Stimulated activated CD4-positive, alpha-beta T cell treated with anti-CD3 and anti-CD28 coated beads, Interleukin-1b, Interleukin-23, amount 100 ng/mL, for 48 hours (primary cell): ENCODE measurements at places on chromosomes 2 and 18.

GRCh38 chr18:79402977-79403722 is 7.4 kb downstream of the NFATC1 start:
- no peak for DNase-seq

GRCh38 chr2:196853301-196854087 is 44.3 kb upstream of the C2orf66 start:
- no peak for DNase-seq

GRCh38 chr2:42089340-42089925 is 41.6 kb downstream of the PKDCC start:
- DNase-seq = peak; percentile 64

- no peak for DNase-seq
These were observed 53.9 kb upstream of the RAB6D start for GRCh38 chr2:131417886-131418285.

DNA sequence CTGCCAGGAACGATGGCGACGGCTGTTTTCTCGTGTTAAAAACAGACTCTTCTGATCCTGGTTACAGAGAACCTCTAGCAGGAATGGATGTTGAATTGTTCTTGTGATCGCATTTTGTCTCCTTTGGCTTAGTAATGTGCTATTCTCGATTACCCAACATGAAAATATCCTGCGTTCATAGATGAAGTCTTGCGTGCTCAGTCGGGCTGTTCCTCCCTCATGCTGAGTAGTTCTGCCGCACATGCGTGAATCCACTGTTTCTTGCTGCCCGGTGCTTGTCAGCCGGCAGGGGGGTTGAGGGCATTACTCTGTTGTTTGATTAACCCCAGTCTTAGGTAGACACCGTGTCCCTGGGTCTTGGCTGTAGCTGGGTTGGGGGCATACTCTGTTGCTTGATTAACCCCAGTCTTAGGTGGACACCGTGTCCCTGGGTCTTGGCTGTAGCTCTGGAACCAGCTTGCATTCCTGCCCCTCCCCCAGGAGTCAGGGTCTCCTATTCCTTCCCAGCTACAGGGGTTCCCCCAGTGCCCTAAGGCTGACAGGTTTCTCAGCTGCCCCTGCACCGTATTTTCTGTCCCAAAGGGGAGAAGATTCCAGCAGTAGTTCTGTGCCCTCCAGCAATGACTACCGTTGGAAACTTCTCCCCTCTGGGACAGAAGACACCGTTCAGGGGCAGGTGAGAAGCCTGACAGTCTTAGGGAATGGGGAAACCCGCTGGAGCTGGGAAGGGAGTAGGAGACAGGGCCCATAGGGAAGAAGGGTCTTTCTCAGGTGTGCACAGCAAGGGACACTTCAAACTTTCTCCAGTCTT is 22.1 kb upstream of the ASB1 start:
- no peak for DNase-seq

GRCh38 chr2:127829845-127830246 is 18.9 kb upstream of the WDR33 start:
- DNase-seq = peak; percentile 78

DNA sequence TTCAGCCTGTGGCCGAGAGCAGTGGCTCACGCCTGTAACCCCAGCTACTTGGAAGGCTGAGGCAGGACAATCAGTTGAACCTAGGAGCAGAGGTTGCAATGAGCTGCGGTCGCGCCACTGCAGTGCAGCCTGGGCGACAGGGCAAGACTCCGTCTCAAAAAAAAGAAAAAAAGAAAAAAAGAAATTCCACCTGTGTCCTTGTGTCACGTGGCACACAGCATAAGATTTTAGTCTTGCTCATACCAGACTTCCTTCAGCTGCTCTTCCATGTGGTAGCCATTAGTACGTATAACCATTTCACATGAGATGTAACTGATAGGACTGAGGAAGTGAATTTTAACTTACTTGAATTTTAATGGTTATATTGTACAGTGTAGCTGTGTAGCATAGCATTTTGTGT is 4.0 kb downstream of the NOP58 start:
- DNase-seq = no peak

DNA sequence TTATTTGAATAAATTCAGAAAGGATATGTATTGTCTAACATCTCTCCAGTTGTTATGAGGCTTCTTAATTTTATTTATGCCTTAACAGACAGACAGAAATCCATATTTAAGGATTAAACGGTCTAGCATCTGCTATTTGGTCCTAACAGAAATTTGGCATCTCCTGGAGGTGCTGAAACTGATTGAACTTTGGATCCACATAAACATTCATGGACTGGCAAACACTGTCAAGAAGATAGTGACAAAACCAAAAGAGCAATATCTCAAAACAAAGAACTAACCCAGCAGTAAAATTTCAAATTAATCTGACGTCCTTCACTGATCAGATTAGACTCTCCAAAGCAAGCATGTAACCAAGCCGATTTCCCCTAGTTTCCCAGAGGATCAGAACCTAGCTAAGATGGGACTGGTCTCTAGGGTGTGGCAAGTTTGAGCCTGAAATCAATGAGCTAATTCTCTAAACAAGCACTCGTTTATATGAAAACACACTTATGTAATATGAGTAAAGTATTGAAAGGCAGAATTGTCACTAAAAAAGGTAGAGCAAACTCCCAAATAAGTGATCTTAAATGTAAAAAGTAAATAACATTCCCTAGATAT is 139.5 kb downstream of the NOL4 start:
- DNase-seq = no peak

DNA sequence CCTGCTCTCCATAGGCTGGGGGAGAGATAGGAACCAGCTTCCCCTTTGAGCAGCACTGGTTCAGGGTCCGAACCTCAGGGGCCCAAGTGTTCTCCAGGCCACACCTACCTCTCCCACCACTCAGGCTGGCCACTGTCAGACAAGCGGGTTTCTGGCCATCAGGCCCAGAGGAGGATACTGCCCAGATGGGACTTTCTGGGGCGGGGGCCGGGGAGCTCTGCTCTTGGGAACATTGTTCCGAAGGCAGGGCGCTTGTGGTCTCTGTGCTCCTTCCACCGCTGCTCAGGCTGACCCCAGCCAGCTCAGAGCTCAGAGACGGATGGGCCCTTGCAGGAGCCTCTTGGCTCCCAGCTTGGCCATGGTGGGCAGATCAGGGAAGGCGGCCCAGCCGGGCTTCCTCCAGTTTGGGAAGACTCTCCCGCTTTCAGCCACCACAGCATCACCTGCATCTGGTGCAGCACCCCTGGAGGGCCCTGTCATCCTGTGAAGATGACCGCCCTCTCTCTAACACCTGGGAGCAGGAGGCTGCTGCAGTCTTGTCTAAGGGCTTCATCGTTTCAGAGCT is 5.2 kb upstream of the TRAF3IP1 start:
- DNase-seq = no peak

DNA sequence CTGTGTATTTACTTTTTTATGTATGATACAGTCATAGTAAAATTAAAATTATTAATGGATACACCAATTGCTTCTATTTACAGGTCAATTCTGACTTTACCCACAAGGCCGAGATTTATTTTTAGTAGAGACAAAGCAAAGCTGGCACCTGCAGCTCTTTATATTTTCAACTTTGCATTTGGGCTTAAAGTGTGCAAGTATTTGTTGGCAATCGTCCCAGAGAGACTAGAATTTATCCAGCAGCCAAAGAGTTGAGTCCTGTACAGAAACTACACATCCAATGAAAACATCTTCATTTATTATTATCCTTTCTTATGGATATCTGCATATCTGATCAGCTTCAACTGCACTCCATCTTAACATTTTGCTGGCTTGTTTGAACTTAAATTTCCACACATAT is 485.6 kb downstream of the SOX11 start:
- no peak for DNase-seq

- DNase-seq = no peak
These were observed 83.0 kb upstream of the ATG16L1 start for GRCh38 chr2:233168445-233168844.

DNA sequence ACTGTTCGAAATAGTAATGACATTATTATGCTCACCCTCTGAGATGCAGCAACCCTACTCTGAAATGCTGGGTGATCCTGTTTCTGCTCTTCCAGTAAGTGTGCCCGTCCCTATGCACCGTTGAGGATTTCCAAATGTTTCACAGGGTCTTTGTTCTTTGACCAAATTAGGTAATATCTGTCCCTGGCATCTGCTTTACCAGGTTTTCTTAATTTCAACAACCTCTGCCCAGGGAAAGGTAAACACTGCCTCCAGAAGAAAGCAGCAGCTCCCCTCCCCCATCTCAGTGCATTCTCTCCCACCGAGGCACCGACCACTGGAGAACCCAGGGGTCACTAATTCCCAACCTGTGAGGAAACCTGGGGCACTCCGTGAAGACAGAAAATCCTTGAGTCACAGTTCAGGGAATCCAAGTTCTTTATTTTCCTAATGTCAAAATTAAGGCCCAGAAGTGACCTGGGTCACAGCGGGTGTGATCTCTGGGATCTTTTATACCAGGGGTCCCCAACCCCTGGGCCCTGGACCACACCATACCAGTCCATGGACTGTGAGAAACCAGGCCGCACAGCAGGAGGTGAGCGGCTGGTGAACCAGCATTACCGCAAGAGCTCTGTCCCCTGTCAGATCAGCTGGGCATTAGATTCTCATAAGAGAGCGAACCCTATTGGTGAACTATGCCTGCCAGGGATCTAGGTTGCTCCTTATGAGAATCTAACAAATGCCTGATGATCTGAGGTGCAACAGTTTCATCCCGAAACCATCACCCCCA is 1.2 kb upstream of the GRB14 start:
- DNase-seq = no peak

DNA sequence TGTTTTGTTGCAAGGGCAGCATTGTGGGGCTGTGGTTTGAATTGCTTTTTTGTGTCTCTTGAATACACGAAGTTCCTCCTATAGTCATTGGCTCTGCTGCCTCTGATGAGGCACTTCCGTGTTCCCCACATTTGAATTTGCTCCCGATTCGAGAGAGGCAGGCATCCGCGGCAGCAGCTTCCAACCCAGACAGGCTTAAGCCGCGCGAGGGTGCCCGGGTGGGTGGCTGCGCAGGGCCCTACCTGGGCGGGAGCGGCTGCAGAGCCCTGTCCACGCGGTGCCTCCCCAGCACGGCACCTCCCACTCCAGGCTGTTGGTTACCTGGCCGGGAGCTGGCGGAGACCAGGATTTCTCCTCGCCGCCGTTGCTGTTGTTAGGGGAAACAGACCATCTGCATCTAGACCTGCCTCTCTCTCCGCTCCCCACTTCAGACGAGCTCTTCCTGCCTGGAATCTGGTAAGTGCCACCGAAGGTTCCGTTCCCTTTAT is 151.3 kb downstream of the NEDD4L start:
- DNase-seq = peak; percentile 8

DNA sequence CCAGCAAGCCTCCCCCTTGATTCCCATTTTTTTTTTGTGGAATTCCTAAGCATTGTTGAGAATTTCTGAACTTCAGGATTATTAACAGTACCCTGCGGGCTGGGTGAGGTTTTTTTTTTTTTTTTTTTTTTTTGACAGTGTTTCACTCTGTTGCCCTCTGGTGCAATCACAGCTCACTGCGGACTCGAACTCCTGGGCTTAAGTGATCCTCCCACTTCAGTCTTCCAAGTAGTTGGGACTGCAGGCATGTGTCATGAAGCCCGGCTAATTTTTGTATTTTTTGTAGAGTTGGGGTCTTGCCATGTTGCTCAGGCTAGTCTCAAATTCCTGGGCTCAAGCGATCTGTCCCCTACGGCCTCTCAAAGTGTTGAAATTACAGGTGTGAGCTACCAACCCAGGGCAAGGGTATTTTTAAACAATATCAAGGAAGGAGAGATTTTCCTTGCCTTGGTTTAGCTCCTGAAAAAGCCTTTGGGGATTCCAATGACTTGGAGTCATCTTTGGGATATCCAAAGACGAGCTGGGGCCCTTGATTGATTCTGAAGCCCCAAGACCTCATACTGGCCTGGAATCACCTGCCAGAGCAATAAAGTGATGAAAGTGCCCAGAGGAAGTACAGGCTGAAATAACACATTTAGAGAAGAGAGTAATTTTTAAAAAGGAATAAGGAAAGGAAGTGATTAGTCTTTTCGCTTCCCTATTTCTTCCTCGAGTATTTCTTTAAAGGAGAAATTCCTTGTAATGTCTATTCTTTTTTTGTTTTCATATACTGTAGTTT is 240.2 kb downstream of the TGIF1 start:
- no peak for DNase-seq

- DNase-seq = no peak
These were observed 135.8 kb downstream of the CELF4 start for GRCh38 chr18:37429791-37430190.

DNA sequence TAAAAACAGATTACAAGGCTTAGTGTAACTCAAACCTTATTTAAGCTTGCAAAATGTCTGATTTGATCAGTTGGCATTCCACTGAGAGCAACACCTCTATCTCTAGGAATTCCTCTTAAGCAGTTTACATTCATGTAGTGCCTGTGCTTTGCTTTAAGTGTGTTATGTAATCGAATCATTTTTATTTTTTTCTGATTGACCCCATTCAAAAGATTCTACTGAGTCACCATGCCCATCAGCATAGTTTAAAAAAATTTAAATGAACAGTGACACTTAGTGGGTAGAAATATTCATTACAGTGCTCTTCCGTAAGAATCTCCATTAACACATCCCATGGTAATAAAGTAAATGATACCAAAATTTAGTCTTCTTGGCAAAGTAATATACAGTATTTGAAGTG is 67.8 kb upstream of the SLC4A10 start:
- no peak for DNase-seq

DNA sequence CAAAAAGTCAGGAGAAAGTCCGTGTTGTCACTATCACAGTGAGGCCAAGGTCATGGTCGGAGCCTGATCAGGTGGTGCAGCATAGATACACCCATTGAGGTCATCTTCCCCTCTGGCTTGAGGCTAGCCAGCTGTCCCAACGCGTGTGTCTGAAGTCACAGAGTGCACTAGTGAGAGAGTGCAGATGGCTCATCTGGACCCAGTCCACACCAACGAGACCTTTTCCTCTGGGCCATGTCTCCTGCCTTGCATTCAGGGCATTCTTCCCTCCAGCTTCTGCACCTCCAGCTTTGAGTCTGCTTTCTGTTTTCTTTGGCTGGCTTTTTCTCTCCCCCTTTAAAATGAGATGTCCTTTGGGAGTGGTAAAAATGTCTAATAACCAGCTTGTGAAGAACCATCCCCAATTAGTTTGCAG is 146.9 kb downstream of the TDRD15 start:
- no peak for DNase-seq

DNA sequence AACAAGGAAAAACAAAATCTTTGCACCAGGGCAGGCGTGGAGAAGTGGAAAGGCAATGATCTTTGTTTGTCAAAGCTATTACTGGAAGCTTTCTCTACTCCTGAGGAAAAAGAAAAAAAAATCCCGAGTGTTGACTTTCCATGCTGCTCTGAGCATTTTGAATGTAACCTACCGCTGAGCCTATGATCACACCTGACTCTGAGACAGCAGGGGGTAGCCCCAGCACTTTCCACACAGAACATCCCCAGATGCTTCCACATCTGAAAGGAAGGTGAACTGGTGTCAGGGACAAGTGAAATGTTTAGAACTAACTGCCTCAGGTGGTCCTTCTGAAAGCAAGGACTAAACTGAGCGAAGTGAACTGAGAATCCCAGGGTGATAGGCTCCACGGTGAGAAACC is 1315.1 kb upstream of the DDX18 start:
- DNase-seq = no peak

GRCh38 chr2:74847070-74847858 is 13.3 kb downstream of the HK2 start:
- no peak for DNase-seq

- no peak for DNase-seq
These were observed 40.0 kb upstream of the STPG4 start for GRCh38 chr2:47195148-47195547.

GRCh38 chr2:200863782-200864175 is 679 bp downstream of the CLK1 start:
- DNase-seq = peak; percentile 17

- DNase-seq = no peak
These were observed 72.9 kb downstream of the C1QL2 start for GRCh38 chr2:119085613-119086012.
